ENCODE measurements at places on chromosomes 7 and 10.

GRCh38 chr10:124162774-124163354 is 69.5 kb upstream of the CHST15 start:
- no peak for DNase-seq

DNA sequence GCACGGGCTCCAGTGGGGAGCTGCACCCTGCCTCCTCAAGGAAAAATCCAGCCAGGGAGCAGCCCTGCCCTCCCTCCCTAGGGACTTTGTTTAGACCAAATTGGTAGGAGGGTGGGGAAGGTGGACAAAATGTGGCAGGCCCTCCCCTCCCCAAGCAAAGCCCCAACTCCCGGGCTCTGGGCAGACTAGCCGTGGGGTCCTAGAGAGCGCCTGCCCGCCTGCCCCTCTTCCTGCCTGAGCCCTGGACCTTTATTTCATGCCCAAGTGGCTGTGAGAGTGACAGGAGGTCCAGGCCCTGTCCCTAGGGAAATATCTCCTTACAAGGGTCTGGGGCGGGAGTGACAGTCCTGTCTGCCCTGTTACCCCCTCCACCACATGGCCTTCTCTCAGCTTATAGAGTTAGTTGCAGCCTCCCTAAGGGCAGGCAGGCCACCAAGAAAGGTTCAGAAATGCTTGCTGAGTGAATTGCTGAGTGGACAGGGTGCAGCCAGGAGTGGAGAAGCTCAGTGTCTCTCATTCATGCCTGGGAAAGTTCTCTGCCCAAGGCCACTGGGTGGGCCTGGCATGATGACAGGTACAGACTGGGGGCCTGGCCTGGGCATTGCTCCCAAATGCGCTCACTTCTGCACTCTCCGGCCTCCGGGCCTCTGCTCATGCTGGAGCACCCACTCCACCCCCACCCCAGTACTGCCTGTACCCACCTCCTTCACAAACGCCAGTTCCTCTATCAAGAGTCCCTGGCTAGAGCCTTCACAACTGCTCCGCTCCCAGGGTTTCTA is 25.2 kb downstream of the DNAJB12 start:
- no peak for DNase-seq

- no peak for DNase-seq
Measured at GRCh38 chr10:109931163-109931562, 7.9 kb upstream of the XPNPEP1 start.

DNA sequence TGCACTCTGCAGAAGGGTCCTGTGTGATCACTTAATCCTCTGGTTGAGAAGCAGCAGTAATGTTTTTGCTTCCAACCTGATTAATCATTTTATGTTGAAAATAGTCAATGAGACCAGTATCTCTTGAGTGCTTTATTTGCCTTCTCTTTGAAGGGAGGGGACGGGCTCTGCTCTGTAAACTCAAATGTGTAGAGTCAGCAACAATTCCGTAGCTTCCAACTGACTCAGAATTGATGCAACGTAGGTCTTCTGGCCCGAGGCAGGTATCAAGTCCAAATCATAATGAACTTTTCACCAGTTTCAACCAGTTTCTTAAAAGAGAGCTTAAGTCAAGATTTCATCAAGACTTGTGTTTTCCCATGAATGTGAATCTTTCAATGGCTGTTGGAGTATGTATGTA is 26.3 kb downstream of the GUSB start:
- DNase-seq = no peak

- no peak for DNase-seq
Measured at GRCh38 chr7:130381468-130382312, 1.4 kb downstream of the CPA1 start.

DNA sequence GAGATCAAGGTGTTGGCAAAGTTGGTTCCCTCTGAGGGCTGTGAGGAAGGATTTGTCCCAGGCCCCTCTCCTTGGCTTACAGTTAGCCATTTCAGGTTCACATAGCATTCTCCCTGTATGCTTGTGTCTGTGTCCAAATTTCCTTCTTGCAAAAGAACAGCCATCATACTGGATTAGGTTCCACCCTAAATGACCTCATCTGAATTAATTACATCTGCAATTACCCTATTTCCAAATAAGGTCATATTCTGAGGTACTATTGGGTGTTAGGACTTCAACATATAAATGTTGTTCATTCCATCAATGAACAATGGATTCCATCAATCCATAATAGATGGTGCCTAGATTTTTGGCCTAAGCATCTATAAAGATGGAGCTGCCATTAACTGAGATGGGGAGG is 16.2 kb upstream of the LRRC17 start:
- DNase-seq = no peak

DNA sequence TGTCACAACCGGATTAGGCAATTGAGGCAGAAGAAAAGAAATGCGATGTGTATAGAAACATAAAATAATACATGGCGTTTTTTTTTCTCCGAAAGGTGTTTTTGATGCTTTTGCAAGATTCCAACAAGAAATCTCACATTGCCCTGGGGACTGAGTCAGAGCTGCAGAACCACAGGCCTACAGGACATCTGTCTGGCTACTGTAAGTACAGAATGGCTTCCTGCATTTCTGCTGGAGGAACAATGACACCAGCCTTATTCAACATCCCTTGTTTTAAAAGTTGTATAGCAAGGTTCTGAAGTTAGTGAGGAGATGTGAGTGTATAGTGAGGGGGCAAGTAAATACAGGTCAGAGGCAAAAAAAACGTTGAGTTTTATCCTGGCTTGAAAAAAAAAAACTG is 256.4 kb downstream of the ABCA13 start:
- DNase-seq = no peak

DNA sequence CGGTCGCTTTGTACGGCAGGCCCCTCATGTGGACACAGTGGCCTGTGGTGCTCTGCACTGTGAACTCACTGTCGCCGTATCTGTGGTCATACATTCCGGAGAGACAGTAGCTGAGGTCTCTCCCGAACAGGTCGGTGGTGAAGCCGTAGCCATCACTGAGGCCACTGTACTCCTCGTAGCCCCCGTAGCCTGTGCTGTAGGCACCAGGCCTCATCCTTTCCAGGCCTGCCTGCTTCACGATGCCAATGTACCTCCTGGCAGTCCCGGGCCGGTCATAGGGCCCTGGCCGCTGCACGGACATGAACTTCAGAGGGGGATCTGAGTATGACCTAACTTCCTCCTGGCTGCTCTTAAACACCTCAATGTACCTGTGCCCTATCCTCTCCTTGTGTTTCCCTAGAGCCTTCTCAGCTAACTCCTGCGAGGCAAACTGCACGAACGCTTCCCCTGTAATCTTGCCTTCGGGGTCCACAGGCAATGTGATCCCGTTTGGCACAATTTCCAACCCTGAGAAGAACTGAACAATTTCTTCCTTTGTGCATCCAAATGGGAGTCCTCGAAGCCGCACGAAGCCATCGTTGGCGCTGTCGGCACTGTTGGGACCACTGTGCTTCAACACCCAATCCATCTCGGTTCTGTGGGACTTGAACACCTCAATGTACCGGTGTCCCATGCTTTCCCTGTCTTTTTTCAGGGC is 15.7 kb downstream of the FXYD4 start:
- DNase-seq = no peak

DNA sequence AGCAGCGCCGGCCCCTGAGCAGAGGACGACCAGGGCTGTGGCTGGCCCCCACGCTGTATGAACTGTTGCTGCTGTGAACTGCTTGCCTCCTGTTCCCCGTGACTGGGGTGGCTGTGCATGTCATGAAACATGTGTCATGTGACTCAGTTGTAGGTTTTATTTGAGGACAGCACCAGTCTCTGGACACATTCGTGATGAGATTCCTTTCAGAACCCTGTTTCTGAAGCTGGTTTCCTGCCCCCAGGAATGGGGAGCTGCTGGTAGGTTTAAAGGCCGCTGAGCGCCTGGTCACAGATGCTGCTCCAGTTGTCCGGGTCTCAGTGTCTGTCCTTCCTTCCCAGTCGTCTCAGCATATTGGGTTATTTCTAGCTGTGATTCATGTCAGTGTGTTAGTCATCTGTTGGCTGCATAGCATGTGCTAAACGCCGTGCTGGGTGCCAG is 79.1 kb upstream of the PPIF start:
- DNase-seq = no peak

DNA sequence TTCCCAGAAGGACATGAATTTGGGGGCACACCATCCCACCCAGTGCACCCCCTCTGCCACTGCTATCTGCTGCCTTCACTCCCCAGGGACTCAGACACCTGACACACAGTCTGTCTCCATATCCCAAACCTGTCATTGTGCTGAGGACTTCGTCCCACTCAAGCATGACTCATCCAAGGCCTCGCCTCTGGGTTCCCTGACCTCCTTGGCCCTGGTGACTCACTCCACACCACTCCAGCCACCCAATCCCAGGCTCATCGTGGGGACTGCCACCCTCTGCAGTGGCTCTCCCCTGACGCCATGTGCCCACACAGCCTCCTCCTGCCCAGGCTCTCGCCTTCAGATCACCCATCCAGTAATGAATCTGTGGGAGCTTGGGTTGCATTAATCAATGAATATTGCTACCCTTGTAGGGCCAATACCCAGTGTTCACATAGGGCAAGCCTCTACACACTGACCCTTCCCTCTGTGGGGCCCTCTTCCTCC is 6.6 kb upstream of the INSIG1 start:
- no peak for DNase-seq

- DNase-seq = no peak
Measured at GRCh38 chr10:112184379-112184778, 814 bp upstream of the GPAM start.

- no peak for DNase-seq
Measured at GRCh38 chr7:157549612-157550299, 213.0 kb downstream of the DNAJB6 start.

DNA sequence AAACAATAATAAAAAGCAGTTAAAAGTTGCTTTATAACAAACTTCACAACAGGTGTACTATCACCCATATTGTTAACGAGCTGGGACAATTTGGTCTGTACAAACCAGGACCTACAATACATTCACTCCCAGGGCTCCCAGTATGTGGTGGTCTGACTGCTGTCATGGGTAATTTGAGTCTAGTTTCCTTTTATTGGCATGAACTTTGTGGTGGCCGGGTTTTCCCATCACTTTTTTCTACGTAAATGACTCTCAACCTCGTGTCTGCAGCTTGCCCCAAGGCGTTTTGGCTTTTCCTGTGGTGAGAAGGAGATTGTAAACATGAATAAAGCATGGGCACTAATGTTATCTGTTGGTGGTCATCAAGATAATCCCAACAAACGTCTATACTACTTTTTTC is 118.7 kb upstream of the CDK6 start:
- DNase-seq = no peak

DNA sequence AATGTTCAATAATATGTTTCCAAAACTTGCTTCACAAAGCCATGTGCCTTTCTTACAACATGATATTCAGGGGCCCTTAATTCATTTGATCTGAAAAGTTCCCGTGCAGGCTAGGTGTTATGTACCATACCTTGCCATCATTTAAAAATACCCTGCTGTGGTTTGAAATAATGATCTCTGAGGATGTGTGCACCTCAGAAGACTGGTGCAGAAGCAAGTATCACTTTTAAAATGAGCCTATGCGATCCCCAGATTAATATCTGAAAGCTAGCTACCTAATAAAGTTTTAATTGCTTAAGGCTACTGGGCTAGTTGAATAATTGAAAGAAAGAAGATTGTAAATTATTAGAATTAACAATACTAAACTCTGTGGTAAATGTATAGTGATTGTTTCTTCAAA is 262.4 kb downstream of the CDK14 start:
- DNase-seq = no peak

GRCh38 chr10:105041956-105042355 is 400.9 kb downstream of the SORCS3 start:
- DNase-seq = no peak

GRCh38 chr7:30310674-30311362 is 26.4 kb downstream of the ZNRF2 start:
- no peak for DNase-seq

DNA sequence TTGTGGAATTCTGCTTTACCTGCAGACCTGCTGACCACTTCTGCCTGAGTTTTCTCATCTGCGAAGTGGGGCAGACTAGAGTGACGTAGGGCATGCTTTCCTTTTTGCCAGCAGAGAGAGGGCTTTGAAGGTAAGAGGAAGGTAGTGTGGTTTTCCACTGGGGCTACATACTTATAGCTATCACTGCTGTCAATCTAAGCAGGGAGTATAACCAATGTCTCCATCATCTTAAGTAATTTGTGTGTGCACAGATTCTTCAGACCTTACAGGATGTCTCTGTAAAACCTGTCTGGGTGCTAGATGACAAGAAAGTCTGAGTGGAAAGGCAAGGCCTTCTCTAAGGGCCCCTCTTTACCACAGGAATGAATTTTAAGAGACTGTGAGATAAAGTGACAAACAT is 106.8 kb downstream of the RBM20 start:
- DNase-seq = no peak

DNA sequence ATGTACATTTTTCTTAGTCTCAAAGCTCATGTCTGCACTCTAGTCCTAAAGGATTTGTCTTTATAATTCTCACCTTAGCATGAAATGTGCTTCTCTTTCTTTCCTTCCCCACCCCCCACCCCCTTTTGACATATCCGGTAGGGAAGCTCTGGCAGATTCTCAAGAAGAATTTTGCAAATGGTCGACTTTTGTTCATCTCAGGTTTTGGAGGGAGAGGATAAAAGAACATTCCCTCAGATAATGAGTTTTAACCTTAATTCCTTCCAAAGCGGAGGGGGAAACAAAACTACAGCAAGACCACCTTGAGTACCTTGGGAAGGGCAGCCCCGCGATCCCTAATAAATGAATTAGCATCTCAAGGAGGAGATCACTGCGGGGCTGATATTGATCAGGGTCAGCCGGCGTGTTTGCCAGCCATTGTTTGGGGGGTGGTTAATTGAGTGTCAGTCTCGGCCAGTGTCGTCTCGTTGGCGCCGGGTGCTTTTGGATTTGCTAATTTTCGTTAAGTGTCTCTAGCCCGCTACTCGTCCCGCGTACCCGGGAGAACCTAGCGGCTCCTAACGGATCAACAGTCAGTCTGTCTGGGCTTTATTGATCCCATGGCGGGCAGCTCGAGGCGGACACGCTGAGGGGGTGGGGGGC is 874 bp upstream of the BAMBI start:
- DNase-seq = no peak

DNA sequence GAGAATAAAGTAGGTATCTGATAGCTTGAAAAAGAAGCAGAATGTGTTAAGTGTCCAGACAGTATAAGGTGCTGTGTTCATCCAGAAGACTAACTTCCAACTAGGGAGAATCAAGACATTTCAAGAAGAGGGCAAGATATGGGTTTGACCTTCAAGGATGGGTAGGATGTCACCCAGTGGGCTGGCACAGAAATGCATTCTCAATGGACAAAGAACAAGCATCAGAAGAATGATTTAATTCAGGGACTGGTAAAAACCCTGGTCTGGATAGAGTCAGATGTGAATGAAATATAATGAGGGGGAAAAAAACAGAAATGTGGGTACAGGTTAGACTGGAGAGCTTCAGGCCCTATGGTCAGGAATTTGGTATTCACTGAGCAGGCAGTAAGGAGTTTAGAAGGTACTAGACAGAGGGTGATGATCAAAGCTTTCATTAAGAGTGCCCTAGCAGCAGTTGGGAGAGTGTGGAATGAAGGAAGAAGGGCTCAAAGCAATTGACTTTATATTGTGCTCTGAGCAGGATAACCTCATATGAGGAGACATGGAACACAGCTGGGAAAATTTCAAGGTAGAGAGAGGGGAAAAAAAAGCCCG is 180.7 kb upstream of the ANK3 start:
- no peak for DNase-seq

All from GF-D8 (cell line).